ENCODE measurements at places on chromosomes 13 and 19. TPM values are rescaled to one million over a fixed set of nuclear protein-coding genes. Genes with fewer than 3 reads are reported as not detected.

DNA sequence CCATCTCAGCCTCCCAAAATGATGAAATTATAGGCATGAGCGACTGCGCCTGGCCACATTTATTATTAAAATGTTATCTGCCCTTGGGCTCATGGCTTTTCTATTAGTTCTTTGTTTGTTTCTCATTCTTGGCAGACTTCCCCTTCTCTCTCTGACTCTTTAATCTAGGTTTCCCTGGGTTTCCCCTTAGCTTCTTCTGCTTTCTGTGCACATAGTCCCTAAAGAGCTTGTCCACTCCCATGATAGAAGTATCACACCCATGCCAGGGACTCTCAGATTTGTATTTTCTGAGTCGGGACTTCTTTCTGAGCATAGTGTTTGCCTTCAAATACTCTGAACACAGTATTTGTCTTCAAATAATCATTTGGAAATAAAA lies 38.6 kb upstream of the ITM2B start:
- DNase-seq, result peak; percentile 60

DNA sequence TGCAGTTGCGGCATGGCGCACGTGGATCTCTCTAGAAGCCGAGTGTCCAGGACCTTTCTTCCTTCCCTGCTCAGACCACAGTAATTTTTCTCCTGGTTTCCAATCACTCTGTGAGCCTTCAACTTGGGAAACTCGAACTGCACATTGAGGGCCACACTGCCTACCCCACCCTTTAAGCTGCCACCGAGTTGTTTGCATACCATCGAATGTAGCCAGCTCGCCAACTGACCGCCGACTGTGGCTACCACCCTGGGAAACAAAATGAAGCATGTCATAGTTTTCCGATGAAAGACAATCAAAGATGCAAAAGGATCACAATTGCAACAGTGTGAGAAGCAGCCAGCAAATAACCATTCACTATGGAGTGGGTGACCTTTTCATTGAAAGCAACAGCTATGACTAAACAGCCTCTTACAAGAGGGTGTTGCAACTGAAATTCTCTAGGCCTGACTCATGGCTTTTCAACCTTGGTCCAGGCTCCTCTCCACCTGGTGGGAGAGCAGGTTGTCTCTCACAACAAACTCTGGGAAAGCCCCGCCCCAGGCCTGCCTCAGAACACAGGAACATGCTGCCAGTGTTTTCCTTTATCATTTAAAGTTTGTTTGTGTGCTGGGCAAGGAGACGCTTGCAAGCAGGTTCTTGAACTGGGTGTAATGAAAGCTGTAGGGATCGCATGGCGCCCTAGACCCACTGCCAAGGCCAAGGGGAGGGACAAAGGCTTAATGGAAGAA lies 141.7 kb upstream of the SERP2 start:
- DNase-seq, result no peak

GRCh38 chr19:29537601-29538000 lies 11.8 kb downstream of the VSTM2B start:
- no peak for DNase-seq

DNA sequence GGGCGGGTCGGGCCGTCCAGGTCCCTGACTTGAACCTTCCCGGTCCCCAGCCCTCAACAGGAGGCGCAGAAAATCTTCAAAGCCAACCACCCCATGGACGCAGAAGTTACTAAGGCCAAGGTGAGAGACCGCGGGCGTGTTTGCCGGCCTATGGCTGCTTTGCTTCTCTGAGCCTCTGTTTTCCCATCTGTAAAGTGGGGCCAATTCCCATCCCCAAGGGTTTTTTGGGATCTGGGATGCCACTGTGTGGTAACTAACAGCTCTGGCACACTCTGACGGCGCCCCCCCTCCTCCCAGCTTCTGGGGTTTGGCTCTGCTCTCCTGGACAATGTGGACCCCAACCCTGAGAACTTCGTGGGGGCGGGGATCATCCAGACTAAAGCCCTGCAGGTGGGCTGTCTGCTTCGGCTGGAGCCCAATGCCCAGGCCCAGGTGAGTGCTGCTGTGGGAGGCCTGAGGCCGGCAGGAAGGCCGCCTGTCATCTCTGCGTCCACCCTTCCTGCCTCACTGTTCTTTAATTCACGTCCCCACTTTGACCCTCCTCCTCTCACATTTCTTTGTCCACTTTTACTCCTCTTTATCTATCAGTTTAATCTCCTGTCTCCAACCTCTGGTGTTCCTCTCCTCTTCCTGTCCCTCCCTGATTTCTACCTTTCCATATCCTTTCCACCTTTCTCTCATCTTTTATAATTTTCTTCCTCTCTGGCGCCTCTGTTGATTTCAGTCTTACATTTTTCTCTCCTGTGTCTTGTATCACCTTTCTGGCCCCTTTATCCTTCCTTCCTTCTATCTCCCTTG lies 7.1 kb downstream of the FUZ start:
- DNase-seq, result peak; percentile 27

DNA sequence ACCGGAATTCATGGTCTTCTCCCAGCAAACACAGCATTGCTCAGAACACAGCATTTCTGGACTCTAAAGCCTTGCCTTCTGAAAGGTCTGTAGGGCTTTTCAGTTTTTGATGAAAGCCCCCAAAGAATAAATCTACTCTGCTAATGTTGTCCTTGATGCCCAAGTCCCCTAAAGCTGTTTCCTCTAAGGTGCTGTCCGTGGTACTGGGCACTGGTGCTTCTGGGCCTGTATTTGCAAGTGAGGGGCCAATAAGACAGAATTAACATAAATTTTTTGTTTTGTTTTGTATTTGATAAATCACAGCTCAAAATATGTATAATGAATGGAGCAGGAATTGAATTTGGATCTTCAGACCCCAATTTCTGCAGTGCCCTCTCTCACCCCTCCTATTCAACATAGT lies 12.1 kb upstream of the LGALS13 start:
- peak; percentile 4 for DNase-seq

- no peak for DNase-seq
These were observed 57.1 kb downstream of the GADD45B start for GRCh38 chr19:2533072-2533425.

DNA sequence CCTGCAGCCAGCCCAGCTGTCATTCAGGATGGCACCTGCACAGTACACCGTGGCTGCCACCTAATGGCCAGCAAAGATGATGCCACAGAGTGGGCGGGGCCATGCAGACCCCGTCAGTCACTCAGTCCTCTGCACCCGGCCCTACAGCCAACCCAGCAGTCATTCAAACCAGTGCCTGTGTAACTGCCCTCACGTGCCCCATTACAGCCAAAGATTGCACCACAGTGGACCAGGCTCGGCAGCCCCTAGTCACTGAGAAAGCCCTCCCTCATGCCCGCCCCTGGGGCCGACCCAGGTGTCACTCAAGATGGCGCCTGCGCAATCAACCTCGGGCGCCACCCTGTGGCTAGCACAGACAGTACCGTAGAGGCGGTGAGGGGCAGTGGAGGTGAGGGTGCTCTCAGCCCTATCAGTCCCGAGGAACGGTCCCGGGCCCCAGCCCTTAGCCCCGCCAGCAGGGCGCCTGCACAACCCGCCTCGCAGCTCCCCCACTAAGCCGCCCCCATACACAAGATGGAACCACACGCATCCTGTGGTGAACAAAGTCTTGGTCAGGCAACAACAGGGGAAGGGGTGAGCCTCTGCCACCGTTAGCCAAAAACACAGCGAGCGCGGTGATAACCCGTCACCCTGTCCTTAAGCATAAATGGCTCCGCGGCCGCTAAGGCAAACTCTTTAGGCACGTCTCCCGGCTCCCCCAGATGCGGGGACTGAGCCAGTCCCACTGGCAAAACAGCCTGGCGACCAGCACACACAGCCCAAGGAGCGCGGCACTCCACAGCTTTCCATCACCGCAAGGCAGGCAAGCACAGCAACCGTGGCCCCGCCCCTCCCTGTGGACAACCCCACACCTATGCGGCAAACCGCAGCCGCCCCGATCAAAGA lies 2.3 kb downstream of the PEG3 start:
- DNase-seq, result peak; percentile 81

DNA sequence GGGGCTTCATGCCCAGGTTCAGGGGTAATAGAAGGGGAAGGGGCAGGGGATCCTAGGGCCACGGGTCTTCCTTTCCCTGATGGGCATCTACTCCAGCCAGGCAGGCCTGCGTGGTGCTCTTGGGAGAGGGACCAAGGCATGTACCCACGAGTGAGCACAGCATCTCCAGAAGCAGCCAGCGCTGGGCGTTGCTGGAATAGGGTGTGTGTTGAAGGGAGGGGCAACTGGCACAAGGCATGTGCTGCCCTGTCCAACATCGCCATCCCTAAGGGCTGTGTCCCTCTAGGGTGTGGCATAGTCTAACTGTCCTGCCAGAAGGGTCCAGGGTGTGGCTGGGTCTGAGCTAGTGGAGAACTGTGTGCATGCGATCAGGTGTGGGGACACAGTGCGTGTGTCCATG lies 2.9 kb downstream of the NOTCH3 start:
- DNase-seq, result peak; percentile 66

- DNase-seq, result no peak
These were observed 10.3 kb upstream of the EDNRB start for GRCh38 chr13:77928909-77929308.

DNA sequence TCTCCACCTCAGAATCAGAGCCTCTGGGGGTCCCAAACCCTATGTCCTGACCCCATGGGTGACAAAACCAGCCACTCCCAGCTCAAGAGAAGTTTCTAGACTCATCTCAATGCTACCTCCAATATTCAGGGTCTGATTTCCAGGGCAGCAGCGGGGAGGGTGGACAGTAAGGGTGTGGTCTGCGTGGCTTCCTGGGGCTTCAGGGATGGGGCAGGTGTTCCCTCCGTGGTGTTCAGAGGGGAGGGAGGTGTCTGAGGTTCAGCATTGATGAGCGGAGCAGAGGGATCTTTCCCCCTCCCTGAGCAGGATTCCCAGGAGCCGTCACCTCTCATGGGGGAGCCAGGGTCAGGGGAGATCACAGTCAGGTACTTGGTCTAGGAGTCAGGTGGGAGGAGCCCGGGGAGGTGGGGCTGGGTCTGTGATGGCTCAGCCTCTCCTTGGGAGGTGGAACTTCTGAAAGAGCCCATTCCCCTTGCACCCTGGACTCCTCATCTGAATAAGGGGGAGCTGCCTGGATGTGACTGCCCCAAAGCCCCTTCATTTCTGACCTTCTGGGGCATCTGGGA lies 2.9 kb downstream of the LILRA2 start:
- DNase-seq, result no peak

GRCh38 chr19:5023128-5023571 lies 54.2 kb downstream of the KDM4B start:
- no peak for DNase-seq

- DNase-seq, result no peak
These were observed 233.4 kb downstream of the GPC6 start for GRCh38 chr13:93460005-93460404.

GRCh38 chr13:91167706-91168385 lies 179.6 kb upstream of the MIR17HG start:
- peak; percentile 77 for DNase-seq

DNA sequence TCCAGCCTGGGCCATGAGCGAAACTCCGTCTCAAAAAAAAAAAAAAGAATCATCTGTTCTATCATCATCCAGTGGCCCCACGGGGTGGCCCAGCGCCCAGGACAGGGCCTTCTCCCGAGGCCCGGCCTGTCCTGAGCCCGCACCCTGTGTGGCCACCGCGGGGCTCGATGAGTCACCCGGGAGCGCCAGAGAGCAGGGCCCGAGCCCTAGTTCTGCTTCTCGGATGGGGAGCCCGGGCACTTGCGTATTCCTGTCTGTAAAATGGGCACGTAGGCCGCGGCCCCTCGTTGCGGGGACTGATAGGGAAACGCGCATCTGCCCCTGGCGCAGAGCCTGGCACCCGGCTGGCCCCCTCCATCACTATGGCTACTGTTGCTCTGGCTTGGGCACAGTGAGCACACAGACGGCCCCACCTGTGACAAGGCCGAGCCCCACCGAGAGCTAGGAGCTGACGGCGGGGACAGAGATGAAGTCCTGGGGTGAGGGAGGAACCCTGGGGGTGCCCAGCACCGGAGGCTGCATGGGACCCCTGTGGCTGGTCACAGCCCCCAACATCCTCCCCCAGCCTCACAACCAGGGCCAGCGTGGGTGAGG lies 21.3 kb upstream of the UQCR11 start:
- no peak for DNase-seq

GRCh38 chr13:21399741-21400140 lies 59.4 kb downstream of the ZDHHC20 start:
- no peak for DNase-seq

- DNase-seq, result peak; percentile 17
These were observed 1551.9 kb downstream of the EFNB2 start for GRCh38 chr13:104983601-104984000.

DNA sequence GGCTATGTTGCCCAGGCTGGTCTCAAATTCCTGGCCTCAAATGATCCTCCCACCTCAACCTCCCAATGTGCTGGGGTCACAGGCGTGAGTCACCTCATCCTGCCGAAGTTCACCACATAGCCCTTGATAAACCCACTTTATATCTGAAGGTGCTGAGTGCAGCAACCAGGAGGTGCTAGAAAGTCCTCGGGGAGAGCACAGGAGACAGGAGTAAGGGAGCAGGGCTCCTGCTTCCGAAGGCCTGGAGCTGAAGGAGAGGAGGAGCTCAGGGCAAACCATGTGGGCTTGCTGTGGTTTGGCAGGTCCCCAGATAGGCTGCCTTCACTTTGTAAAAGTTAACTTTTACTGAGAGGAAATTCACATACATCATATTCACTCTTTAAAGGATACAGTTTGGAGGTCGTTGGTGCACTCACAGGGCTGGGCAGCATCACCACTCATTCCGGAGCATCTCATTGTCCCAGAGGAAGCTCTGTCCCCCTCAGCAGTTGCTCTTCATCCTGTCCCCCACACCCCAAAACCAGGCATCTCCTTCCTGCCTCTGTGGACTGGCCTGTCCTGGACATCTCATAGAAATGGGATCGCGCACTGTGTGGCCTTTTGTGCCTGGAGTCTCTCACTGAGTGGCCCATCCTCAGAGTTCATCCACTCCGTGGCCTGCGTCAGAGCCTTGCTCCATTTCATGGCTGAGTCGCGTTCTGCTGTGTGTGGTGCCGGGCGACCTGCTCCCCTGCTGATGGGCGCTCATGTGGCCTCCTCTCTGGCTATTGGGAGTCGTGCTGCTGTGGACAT lies 49.5 kb downstream of the KDM4B start:
- no peak for DNase-seq

DNA sequence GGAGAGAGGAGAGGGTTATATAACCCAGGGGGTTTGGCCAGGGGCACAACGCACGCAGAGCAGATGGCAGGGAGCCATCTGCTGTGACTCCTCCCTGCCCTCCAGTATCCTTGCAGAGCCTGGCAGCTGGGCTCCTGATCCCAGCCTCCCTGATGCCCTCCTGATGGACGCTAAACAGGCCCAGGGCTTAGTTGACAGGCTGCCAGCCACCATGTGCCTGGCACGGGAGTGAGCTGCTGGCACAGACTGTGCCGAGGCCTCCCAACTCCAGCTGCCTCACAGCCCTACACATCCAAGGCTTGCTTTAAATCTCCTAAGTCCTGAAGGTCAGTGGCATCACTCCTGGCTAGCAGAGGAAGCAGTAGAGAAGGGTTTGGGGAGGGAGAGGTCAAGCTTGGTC lies 16.7 kb downstream of the SYDE1 start:
- DNase-seq, result peak; percentile 86

GRCh38 chr13:48511621-48512230 lies 21.2 kb downstream of the RCBTB2 start:
- no peak for DNase-seq

- no peak for DNase-seq
These were observed 9.9 kb downstream of the SPACA6 start for GRCh38 chr19:51702825-51703574.

Gene MISP
- polyA plus RNA-seq, result 0.42 TPM

Gene HIF3A
- polyA plus RNA-seq, result 157 TPM

Gene GGN
- not detected for polyA plus RNA-seq

Gene ZNF431
- polyA plus RNA-seq, result 24.6 TPM
